Activated T-cell treated with anti-CD3 and anti-CD28 coated beads for 24 hours (primary cell): ENCODE measurements at places on chromosomes 2 and 18.

GRCh38 chr2:33620-34019, 12.7 kb downstream of the FAM110C start:
- DNase-seq, result peak; percentile 47

- no peak for DNase-seq
Measured at GRCh38 chr18:11512096-11513025, 97.0 kb upstream of the SLC35G4 start.

- no peak for DNase-seq
Measured at GRCh38 chr2:128289439-128289838, 29.2 kb downstream of the HS6ST1 start.

DNA sequence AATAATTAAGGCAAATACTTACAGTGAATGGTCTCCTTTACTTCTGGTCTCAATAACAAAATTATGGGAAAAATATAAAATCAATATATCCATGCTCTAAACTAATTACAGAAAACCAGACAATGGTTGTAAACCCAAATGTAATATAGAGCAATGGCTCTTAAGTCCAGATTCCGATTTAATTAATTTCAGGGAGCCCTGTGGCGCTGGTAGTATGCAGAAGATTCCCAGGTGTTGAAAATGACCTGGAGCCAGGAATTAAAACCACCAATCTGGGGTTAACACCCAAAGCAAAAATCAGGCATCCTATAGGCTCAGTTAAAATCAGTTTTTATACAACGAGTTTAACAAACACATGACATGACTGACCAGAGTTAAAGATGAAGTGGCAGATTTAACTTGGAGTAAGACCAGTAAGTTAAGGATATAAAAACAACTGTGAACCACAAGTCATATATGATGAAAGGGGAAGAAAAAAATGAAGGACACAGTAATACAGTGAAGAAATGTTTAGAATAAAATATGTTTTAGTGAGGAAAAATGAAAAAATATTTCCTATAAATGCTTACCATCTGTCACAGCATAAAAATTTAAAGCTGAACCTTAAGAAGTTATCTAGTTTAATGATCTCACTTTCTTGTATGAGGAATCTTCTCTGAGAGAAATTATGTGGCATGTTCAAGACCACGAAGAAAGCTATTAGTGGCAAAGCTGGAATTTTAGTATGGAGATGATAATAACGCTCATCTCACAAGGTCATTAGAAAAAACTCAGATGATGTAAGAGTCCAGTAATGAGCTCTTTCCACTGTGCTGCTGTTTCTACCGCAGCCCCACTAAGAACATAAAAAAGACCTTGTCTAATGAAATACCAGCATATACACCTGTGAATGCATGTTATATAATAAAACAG, 45.8 kb upstream of the FLACC1 start:
- no peak for DNase-seq

GRCh38 chr2:241857041-241857541, 1.6 kb downstream of the PDCD1 start:
- DNase-seq, result no peak

- no peak for DNase-seq
Measured at GRCh38 chr2:138421971-138422335, 79.6 kb upstream of the SPOPL start.
